ENCODE measurements at places on chromosomes 3 and 15.

GRCh38 chr15:29556380-29556779 is 265.9 kb downstream of the TJP1 start:
- DNase-seq: no peak

GRCh38 chr3:134197681-134198261 is 52.9 kb downstream of the RYK start:
- DNase-seq: no peak

DNA sequence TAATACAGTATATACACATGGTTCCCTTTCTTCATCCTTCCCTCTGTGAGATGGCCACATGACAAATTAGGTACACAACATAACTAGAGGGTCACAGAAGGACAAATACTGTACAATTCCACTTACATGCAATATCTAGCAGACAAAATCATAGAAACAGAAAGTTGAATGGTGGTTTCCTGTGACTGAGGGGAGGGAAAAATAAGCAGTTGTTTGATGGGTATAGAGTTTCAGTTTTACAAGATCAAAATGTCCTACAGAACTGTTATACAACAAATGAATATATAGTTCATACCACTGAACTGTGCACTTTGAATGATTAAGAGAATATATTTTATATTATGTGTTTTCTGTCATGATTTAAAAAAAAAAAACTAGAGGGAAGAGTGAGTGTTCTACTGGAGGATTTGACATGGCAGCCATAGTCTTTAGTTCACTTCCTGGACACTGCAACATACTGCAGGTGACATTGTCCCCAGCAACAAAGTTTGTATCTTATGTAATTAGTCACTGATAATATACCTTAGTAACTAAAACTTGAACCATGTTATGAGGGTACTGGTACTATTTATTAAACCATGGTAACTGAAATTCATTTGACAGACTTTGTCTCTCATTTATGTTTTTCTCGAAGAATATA is 37.2 kb downstream of the CCDC54 start:
- no peak for DNase-seq

DNA sequence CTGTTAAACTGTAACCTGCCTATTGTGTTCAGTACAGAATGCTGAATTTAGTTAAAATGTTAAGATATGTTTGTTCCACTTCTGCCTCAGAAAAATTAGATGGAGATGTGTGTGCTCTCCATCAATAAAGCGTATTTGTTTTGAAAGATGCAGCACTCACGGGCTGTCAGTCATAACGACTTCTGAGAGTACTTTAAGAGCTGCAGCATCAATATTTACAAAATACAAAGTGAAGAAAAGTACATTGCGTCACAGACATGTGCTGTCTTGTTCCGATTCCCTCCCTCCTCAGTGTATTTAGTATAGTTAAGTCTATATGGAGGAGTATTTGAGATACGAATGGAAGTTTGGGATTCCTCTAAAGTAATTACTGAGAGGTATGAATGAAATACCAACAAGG is 166.6 kb downstream of the BBX start:
- DNase-seq: no peak

GRCh38 chr3:132871956-132872355 is 149.7 kb upstream of the NPHP3 start:
- DNase-seq: no peak

- no peak for DNase-seq
Measured at GRCh38 chr3:129745253-129745652, 138.8 kb upstream of the PLXND1 start.

DNA sequence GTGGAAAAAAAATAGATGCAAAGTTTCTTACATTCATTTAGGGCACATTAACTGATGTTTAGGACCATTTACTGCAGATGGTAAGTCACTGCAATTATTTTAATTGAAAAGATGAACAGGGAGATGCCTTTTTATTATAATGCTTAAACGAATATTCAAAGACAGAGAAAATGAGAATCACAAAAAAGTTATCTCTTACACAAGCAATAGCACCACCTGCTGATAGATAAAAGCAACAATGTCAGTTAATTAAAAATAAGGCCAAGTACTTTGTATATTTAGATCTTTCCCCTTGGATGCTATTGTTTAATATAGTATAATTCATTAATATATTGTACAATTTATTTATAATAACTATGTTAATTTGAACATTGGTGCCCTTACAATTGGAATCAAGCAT is 55.9 kb downstream of the IFT80 start:
- no peak for DNase-seq

DNA sequence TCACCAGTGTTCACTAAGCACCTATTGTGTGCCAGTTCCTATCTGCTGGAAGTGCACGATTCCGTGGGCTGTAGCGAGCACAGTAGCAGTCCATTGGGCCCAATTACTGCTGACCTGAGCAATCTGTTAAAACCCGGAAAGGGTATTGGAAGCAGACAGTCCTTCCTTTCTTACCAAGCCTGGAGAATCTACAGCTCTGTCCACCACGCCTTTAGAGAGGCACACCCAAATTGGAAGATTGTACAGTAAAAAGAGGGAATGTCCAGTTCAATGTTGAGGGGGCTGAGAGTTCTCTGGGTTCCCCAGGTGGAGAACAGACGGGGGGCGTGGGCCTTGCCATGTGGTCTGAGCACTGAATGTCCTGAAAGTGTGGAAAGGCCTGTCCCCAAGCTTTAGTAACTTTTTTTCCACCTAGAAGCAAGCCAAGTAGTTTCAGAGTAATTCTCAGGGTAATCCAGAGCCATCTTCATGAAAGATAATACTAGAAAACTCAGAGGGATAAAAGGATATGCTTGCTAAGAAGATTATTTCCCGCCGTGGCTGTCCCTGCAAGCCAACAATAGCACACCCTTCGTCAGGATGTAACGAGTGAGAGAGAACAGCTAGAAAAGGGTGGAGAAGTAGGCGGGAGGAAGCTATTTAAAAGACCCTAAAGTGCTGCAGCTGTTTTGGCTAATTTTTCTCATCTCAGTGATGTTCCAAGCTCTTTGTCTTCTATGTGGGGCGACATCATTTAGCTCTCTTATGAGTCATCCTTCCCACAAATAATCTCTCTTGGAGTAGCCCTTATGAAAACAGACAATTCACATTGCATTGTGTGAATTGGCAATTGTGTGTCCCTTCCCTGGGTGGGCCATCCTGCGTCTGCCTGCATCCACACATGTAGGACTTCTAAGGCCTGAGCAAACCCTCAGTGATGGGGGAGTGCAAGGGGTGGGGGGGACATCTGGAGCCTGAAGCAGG is 181.0 kb downstream of the ATG7 start:
- DNase-seq: no peak

GRCh38 chr15:87761736-87762509 is 494.6 kb downstream of the NTRK3 start:
- no peak for DNase-seq

- DNase-seq: no peak
Measured at GRCh38 chr15:70054884-70055387, 42.8 kb downstream of the TLE3 start.

- DNase-seq: no peak
Measured at GRCh38 chr3:122298239-122298638, 26.8 kb upstream of the CSTA start.

DNA sequence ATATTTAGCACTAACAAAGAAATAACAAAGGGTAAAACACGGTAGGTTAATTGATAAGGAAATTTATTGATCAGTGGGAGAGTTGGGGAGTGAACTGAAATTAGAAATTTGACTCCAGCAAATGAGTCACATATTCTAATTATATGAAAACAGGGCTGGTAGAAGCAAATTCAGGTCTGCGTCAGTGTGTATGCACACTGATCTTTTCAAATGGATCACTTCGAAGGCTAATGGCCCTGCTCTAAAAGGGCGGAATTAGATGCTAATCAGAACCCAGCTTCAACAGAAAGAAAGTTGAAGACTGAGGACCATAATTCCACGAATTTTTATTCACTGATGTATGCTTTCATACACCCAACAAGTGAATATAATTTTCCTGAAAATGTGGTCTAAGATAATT is 762.4 kb upstream of the DPPA4 start:
- no peak for DNase-seq

DNA sequence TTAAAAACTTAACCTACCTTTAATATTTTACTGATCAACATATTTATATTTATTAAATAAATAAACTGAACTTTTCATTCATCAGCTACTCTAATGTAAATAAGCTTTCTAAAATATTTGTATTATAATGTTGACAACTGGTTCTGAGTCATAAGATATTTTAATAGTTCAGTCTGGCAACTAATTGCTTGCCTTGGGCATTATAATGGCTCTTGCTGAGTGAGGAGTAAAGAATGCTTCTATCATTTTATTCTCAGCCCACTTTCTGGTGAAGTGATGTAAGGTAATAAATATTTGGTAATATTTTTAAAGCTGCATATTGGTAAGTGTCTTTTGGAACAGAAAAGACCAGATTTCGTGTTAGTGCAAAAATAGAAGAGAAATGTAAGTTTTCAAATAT is 81.5 kb downstream of the DIPK2A start:
- DNase-seq: no peak

DNA sequence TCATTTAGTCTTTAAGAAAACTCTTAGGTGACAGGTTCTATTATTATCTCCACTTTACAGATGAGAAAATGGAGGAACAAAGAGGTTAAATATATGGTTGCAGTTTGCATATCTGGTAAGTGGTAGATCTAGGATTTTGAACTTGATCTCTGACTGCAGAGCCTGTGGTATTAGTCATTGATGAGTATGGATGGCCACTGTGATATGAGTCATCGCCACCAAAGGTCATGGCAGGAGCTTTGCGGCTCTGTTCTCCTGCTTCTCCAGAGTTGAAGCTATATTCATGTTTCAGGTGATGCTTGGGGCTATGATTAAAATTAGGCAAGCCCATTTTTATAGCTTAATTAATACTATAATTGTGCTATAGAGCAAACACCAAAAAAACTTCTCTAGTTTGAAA is 306.2 kb upstream of the DPPA4 start:
- no peak for DNase-seq

GRCh38 chr3:158095111-158095813 is 11.0 kb downstream of the SHOX2 start:
- no peak for DNase-seq

DNA sequence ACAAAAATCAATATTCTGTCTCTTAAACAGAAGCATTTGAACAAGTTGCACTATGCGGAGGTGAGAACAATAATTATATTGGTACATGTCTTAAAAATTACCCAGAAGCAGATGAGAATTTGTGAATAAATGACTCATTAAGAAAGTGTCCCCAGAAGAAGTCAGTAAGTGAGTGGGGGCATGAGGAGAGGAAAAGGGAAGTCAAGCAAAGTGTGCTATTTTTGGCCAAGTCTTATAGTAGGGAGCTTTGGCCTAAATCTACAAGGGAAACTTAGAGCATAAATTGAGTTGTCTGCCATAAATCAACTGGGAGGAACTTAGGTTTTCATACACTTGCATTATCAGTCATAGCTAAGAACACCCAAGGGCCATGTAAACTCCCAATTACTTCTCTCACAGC is 86.9 kb upstream of the SATB1 start:
- no peak for DNase-seq

GRCh38 chr15:99485153-99485961 is 80.4 kb upstream of the MEF2A start:
- no peak for DNase-seq

DNA sequence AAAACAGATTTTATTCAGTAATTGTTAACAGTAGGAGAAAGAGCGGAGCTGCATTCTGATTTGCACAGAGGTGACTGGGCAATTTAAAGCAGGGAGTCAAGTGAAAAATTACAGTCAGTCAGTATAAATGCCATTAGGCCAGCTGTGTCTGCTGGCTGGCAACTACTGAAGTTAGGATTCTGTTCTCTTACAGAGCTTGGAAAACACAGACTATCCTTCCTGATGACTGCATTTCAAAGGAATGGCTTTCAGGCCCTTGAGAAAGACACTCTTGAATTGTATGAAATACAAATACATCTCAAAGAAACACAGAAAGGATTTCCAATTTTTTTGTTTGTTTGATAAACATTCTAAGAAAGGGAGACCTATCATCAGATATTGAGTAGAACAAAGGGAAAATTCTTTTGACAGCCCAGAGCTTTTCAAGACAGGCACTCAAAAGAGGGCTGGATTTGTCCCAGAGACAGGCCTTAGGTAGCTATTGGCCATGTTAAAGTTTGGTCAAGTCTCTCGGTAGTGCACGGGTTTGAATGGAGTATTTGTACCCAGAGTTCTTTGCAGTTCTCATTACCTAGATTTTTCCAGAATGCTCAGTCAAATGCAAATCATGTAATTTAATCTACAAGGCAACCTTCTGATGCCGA is 551.2 kb upstream of the CCDC54 start:
- DNase-seq: no peak

- DNase-seq: no peak
Measured at GRCh38 chr3:124078953-124079911, 87.3 kb upstream of the ROPN1 start.

- DNase-seq: no peak
Measured at GRCh38 chr3:43537225-43537624, 84.6 kb downstream of the ANO10 start.

DNA sequence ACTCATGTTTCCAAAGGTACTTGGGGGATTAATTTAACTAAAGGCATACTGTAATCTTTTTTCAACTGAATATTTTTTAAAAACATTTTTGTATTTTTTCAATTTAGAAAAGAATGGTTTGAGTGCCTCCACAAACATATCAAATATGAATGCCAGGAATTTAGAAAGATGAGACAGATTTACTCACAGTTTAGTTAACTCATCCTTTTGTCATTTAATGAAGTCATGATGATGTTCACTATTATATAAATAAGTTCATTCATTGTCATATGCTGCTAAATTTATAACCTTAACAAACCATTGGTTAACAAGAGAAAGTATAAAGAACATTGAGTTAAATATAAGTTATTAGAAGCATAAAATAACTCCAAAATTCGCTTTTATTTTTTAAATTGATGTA is 50.0 kb downstream of the FGF7 start:
- no peak for DNase-seq

GRCh38 chr3:46594723-46595122 is 17.6 kb upstream of the FAM240A start:
- DNase-seq: no peak

DNA sequence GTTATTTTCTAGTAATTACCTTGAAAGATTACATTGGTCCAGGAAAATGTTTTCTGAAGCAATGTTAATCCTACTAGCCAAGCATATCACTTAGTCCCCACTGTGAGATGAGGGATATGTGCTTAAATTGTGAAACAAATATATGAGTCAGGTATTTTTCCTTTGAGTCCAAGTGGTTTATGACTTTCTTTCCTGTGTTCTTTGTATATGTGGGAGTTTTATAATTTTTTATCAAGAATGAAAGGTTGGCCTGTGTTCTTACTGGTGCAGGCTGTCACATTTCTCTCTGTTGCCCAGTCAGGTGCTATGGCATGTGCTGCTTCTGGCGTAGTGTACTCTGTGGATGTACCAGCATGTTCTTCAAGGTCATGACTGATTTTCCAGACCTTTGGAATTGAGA is 147.4 kb downstream of the CMSS1 start:
- no peak for DNase-seq

DNA sequence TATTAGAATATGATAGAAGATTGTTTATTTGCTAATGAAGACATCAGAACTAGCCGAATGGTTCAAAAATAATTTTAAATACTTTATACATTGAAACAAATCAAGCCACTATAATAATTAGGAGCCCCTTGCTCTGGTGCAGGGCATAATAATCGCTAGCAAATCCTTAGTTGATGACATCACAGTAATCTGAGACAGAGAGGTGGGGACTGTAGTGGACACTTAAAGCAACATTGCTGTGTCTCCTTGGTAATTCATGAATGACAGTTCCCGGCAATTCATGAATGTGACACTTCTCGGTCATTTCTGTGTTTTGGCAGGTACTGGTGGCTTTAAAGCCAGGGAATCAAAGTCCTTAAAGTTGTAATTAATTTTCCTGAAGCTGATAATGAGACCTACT is 114.3 kb downstream of the PPM1L start:
- no peak for DNase-seq

Measured in activated CD4-positive, alpha-beta T cell treated with anti-CD3 and anti-CD28 coated beads for 24 hours (primary cell).